ENCODE measurements at places on chromosomes 4 and X. TPM values are rescaled to one million over a fixed set of nuclear protein-coding genes. Genes with fewer than 3 reads are reported as not detected.

SPANXA1 gene
- 0.24 TPM for total RNA-seq

GLRB gene
- 1.00 TPM for total RNA-seq

HSD17B13 gene
- 0.03 TPM for total RNA-seq

DDX3X gene
- total RNA-seq, result 209 TPM

ARHGAP6 gene
- total RNA-seq, result 0.01 TPM

UCP1 gene
- 0.14 TPM for total RNA-seq

GAGE12E gene
- total RNA-seq, result not detected

ADH1B gene
- not detected for total RNA-seq

ADAMTS3 gene
- total RNA-seq, result not detected
